Lower leg skin (tissue), 4 donors: ENCODE measurements at places on chromosomes 12 and 14. TPM values are rescaled to one million over a fixed set of nuclear protein-coding genes. Genes with fewer than 3 reads are reported as not detected.

CLEC14A gene
- total RNA-seq = 25.8 TPM

SPRYD4 gene
- total RNA-seq = 2.3 TPM

GRCh38 chr14:103165323-103165722 is 42.1 kb downstream of the TNFAIP2 start:
- DNase-seq = no peak

DNA sequence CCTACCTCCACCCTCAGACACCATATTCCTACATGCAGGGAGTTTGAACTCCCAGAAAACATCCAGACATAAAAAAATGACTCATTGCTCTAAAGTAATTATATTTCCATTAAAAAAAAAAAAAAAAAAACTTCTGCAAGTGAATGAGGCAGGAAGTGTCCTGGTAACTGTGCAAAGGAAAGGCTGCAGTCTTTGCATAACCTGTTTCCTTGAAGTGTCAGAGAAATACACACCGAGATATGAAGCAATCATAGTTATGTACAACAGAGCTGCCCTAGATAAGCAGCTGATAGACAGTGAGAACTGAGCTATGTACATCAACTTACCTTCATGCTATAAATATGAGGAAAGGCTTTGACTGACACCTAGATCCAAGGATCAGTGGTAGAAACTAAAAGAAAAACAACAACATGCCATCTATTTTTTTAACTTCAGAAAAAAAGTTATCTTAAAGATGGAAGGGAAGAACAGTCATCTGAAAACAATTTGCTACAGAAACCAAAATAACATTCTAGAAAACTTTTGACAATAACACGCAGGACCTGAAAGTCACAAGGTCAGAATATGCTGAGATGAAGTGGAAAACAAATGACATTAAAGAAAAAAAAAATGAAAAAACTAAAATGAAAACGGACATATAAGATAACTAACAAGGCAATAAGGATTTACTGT is 263.2 kb downstream of the SEC23A start:
- DNase-seq = no peak

GRCh38 chr12:66884091-66884490 is 205.2 kb upstream of the GRIP1 start:
- no peak for DNase-seq

DNA sequence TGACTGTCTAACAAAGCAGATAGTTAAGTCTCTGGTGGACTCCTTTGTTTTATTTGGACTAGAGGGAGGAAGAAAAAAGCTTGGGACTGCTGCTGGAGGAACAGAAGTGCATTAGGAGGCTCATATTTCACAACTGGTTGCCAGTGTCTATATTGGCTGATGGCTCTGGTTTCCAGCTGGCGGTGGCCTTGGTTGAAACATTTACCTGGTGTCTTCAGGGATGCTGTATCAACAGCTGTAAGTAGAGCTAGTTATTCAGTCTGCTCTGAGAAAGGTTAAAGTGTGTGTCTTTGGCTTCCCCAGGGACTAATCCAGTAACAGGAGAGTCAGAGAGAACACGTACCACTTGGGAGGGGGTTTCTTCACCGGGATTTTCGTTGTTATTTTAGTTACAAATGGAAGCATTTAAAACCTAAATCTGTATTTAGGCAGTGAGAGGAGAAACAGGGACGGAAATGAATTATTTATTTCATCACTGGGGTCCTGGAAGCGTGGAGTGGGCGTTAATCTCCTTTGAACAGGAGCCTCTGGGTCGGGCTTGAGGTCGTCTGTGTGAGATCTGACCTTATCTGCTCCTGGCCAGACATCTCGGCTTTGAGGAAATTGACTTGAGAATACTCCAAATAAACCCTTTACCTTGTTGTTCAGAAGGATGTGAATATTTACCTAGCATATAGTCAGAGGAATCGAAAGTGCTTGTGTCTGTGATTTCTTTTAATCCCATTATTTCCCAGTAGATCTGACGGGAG is 149.9 kb downstream of the NRXN3 start:
- no peak for DNase-seq

- DNase-seq = no peak
Measured at GRCh38 chr12:45502481-45503128, 226.9 kb upstream of the ARID2 start.

GRCh38 chr14:22598099-22598895 is at the start of gene ABHD4:
ABHD4 (plus strand) TSS chr14:22598300; CDS start chr14:22598307, 7 bp downstream.
- DNase-seq = peak; percentile 97

GRCh38 chr12:75020068-75020557 is 189.5 kb downstream of the KCNC2 start:
- no peak for DNase-seq
